ENCODE measurements at places on chromosomes 2 and 18. TPM values are rescaled to one million over a fixed set of nuclear protein-coding genes. Genes with fewer than 3 reads are reported as not detected.

DNA sequence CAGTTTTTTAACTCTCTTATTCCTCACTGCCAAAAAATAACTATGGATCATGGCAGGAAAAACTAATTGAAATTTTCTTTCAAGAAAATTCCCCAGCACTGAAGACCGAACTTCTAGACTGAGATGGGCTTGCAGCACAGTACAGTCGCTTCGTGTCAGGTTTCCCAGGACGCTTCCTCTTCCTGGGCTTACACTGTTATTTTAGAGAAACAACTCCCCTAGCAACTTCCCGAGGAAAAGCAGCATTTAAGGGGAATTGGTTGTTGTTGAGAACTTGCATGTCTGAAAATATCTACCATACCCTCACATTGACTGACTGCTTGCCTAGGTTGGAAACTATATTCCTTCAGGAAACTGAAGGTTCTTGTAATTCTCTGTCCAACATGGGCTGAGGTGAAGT, 95.8 kb downstream of the NOL10 start:
- no peak for DNase-seq

DNA sequence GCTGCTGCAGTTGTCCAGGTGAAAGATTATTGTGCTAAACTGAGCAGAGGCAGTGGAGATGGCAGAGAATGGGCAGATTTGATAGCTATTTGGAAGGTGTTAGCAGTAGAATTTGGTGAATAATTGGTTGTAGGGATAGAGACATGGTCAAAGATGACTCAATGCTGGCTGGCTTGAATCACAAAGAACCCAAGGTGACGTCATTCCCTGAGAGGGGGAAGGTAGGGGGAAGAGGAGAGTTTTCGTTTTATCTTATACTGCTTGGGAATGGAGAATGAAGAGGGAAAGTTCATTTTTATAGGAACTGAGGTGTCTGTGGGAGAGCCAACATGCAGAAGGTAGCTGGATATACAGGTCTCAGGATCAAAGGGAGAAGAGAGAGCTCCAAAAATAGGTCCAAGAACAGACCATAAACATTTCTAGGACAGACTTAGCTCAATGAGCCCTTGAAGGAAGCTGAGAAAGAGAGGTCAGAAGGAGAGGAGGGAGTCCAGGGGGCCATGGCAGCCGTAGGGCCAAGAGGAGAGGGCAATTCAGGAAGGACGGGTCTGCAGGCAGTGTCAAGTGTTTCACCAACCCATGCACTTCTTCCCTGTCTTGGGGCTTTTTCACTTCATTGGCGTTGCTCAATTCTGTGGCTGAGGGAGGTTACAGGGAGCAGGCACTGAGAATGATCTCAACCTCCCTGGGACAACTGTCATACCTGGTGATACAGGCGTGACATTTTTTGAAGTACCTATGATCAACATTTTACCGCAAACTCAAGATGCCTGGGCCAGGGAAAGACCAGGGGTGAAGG, 281.3 kb downstream of the TDRD15 start:
- no peak for DNase-seq

GRCh38 chr18:53799134-53799533, 425.3 kb downstream of the MBD2 start:
- DNase-seq: peak; percentile 13

- DNase-seq: no peak
Measured at GRCh38 chr2:80303909-80304837, at the start of gene LRRTM1. Gene LRRTM1, minus strand, starts transcription at chr2:80304752. Its CDS starts 933 bp downstream, at chr2:80303819.

GRCh38 chr2:221112744-221113143, 459.4 kb downstream of the EPHA4 start:
- DNase-seq: no peak

GRCh38 chr2:85394261-85394681, 15.9 kb downstream of the CAPG start:
- DNase-seq: no peak

DNA sequence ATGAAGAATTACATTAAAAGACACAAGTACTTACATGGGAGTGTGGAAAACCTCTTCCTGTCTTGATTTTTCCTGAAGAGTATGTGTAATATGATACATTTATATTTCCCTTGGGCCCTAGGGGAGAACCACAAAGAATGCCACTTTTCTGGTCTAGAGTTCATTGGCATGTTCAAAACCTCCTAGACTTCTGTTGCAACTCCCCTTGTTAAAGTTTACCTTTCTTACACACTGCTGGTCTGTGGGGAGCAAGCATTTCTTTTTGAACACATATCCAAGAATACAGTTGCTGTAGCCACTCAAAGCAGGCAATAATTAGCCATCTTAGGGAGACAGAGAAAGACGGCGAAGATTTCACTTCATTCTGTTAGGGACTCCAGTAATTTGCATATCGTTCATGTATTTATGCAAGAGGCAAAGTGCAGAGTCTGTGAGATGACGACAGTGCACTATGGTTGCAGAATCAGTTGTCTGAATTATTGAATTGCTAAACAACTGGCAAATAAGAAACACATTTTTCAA, 103.5 kb downstream of the NOL4 start:
- peak; percentile 14 for DNase-seq

Gene GPATCH11
- 8.3 TPM for total RNA-seq

Gene CDCA7
- 11.4 TPM for total RNA-seq

Gene SNTG2
- total RNA-seq: 5.2 TPM

Gene PARD6G
- 12.5 TPM for total RNA-seq

Data from skin of body (tissue), 3 donors.